ENCODE measurements at places on chromosomes 16 and 17. TPM values are rescaled to one million over a fixed set of nuclear protein-coding genes. Genes with fewer than 3 reads are reported as not detected.

GRCh38 chr17:77542551-77543490, 402.1 kb downstream of the SEC14L1 start:
- DNase-seq, result peak; percentile 59

- DNase-seq, result no peak
These were observed 974 bp downstream of the GALR2 start for GRCh38 chr17:76075364-76076145.

GRCh38 chr17:17035490-17035889, 6.8 kb upstream of the MPRIP start:
- no peak for DNase-seq

- DNase-seq, result peak; percentile 23
These were observed 5.7 kb upstream of the EXOSC6 start for GRCh38 chr16:70257391-70257790.

DNA sequence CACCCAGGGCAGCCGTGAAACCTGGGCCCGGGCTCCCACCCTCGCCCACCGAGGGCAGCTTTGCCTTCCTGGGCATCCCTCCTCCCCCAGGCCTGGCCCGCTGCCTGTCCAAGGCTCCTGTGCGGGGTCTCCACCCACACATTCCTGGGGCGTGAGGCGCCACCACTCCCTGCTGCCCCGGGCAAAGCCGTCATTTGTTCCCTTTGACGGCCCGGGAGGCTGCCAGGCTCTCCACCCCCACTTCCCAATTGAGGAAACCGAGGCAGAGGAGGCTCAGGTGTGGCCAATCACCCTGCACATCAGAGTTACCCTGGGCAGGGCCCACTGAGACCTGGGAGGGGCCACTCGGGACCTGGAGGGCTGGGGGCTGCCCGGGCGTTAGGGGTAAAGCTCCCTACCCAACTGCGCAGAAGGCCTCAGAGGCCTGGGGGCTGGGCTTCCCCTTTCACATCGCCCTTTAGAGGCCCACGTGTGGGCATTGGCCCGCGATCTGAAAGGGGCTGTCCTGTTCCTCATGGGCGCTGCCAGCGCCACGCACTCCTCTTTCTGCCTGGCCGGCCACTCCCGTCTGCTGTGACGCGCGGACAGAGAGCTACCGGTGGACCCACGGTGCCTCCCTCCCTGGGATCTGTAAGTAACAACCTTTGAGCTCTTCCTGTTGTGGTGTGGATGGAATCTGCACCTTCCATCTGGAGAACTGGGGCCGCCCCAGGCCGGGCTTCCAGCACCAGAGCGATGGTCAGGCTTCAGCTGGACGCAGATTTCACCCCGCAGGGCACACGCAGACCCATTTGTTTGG, at the start of gene MSLN:
MSLN (plus strand) TSS at position 190 of the 799 bp plus-strand sequence. CDS start 1,947 bp downstream, outside the sequence.
- peak; percentile 21 for DNase-seq

DNA sequence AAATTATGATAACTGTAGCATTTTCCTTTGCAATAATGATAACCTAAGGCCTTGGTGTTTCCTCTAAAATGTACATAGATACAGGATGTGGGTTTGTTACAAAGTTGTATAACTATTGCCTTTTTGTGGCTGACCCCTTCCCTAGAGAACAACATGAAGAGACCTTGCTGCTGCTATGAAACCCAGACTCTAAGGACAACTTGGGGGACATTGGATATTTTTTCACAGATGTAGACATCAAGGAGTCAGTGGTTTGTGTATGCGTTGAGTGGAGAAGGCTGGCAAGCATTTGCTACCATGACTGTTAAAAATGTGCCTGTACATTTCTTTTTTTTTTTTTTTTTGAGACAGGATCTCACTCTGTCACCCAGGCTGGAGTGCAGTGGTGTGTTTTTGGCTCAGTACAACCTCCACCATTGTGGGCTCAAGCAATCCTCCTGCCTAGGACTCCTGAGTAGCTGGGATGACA, 12.3 kb downstream of the HMOX2 start:
- no peak for DNase-seq

DNA sequence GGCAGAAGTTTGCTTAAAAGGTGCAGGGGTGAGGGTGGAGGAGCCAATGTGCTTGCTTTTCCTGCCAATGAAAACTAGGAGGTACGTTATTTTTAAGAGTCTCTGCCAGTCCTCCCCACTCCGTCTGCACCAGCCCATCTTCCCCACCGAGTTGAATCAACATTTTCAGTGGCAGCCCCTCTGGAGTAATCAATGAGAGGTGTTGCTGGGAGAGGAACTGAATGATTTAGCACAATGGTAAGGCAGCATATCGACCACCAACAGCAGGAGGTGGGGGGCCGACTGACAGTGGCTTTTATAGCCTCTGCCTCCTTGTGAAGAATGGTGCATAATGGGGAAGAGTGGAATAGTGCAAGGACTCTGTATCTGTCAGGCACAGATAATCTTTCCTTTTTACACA, 1465.0 kb upstream of the GOT2 start:
- no peak for DNase-seq

DNA sequence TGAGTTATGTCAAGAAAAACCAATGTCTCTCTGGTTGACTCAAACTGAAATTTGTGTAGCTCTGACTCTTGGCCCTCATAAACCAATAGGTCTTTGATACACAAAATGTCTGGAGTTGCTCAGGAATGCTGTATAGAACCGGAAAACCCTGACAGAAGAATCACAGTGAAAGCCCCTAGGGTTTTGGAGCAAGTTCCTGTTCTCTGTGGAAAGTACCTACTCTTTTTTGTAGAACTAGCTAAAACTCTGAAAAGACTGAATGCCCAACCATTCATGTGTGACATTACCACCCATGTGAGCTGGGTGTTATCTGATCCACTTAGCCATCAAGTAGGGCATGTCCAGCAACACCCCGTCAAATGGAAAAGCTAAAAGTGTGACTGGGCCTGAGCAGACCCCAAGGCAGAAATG, 28.8 kb downstream of the CCL4 start:
- DNase-seq, result no peak

DNA sequence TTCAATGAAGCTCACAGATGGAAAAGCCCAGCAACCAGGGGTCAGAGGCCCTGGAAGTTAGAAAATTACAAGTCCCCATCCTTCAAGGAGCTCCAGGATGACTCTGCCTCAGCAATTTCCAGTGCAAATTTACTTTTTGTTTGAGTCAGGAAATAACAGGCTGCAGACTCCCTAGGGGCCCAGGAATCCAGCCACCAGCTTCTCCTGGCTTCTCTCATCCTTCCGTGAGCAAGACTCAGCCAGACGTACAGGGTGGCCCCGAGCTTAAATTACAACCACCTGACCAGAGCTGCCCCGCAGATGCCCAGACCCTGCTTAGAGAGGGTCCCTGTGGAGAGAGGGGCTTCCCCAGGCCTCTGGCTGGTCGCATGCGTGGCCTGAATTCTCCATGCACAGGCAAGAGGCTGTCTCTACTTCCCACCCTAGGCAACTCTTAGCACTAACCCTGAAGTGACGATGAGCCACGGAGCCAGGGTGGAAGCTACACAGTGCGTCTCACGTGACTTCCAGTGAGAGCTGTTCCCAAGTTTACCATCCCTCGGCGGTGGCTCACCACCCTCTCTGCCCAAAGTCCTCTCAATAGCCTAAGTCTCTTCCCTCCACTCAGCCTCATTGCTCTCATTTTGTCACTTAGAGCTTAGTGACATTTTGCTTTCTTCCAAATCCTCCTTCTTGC, 27.1 kb downstream of the GPR142 start:
- no peak for DNase-seq

- peak; percentile 94 for DNase-seq
These were observed 199.8 kb upstream of the CHMP6 start for GRCh38 chr17:80791758-80792284.

- DNase-seq, result no peak
These were observed 1.2 kb downstream of the CYBC1 start for GRCh38 chr17:82449131-82449882.

DNA sequence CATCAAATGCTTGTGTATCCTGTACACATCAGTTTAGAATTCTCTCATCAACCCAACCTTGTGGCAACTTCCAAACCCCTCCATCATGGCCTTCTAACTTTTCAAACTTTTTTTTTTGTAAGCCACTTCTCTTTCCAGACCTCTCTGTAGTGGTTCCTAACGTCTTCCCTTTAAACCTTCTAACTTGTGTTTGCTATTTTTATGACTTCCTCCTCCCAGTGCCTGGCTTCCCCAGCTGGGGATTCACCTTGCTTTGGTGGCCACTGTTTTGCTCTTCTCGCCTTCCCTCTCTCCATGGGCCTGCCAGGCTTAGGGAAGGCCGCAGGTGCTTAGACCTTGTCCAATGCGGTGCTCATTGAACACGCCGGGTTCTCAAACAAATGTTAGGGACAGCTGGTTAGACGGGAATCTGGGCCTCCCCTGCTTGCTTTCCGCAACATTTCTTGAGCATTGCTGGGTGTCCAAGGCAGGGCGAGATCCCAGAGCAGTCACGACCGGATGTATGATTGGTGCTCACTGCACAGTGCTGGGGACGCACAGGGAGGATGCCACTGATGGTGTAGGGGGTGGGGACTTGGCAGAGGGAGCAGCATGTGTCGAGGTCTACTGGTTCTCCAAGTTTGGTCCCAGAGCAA, 1.1 kb upstream of the XYLT2 start:
- DNase-seq, result no peak

DNA sequence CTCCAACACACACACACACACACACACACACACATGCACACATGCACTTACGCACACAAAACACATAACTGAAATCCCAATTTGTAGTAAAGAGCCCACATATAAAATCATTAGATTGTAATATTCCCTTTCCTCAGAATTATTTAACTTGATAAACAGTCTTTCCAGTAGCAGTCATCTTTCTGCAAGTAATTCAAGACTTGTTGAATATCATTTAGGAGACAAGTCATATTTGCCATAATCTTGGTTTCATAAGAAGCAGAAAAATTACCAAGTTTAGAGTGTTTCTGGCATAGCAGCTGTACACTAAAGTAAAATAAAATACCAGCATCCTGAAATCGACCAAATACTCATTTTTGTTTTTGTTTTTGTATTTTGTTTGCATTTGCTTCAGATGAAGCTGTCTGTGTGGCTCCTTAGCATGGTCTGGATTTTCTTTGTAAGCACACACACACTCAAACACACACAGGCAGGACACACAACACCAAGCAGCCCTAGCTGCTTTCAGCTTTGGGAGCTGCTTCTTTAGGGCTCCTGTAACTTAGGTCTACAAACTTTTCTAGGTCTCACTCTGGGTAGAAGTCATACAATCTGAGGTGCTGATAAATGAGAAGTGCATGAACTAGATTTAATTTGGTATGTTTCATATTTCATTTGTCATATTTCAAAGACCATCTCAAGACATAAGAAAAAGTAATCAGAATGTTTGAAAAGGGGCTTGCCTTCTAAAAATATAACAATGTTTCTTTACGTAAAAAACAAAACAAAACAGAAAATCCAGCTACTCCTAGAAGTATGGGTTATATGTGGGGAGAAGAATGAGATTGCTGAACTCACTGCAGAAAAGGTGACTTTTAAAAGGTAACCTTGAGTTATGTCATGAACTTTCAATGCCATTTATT, 3.0 kb downstream of the SALL1 start:
- DNase-seq, result no peak

DNA sequence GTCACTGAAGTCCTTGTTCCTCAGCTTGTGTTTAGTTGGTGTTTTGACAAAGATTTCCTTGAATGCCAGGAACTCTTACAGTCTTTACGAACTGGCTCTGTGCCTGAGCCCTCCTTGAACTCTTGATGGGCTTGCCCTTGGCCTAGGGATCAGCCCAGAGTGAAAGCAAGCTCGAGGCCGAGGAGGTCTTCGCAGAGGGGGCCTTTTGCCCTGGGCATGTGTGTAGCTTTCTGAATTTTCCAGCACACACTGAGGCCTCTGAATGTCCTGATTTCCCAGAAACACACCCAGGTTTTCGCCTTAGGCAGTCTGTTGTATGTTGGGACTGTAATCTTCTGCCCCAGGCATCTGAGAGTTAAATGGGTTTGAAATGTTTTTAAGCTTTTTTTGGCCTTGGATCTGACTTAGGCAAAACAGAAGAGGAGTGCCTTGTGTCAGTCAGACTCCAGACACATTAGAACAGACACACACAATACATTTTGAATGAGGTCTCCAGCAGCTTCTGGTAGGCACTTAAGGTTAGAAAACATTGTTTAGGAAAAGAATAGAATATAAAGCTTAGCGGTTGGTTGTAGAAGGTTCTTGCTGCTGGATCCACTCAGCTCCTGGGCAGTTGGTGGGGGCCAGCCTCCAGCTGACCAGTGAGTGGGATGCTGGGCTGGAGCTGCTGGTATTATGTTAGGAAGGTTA, 17.1 kb downstream of the FOXK2 start:
- DNase-seq, result no peak

DNA sequence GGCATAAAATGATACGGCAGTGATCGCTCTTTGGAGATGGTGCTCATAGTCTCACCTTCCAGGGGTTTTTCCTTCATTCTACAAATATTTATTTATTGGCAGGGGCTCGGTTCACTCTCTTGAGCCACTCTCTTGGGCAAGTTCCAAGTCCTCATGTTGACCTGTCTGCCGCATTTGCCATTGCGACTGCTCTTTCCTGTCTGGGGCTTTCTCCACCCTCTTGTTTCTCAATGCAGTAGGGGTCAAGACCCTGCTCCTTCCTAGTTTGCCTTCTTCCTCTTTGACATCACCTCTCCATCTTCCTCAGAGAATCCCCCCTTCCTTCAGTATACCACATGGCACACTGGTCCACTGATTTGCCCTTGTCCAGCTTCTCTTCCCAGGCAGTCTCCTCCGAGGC, 21.9 kb upstream of the LRRC75A start:
- DNase-seq, result no peak

- DNase-seq, result no peak
These were observed 312.2 kb downstream of the BCAS3 start for GRCh38 chr17:60989846-60990245.

GRCh38 chr17:43892647-43892952, 14.7 kb downstream of the MPP2 start:
- no peak for DNase-seq

GRCh38 chr16:11677451-11677951, 9.2 kb downstream of the SNN start:
- DNase-seq, result no peak

- no peak for DNase-seq
These were observed 4.8 kb upstream of the SOCS3 start for GRCh38 chr17:78364436-78365281.

DNA sequence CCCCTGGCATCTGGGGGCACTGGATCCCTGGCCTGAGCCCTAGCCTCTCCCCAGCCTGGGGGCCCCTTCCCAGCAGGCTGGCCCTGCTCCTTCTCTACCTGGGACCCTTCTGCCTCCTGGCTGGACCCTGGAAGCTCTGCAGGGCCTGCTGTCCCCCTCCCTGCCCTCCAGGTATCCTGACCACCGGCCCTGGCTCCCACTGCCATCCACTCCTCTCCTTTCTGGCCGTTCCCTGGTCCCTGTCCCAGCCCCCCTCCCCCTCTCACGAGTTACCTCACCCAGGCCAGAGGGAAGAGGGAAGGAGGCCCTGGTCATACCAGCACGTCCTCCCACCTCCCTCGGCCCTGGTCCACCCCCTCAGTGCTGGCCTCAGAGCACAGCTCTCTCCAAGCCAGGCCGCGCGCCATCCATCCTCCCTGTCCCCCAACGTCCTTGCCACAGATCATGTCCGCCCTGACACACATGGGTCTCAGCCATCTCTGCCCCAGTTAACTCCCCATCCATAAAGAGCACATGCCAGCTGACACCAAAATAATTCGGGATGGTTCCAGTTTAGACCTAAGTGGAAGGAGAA, 13.5 kb downstream of the STH start:
- no peak for DNase-seq

The AANAT gene
- total RNA-seq, result 0.19 TPM

The SCNN1B gene
- total RNA-seq, result not detected

The FBXO39 gene
- total RNA-seq, result 0.93 TPM

The CACNA1G gene
- 0.27 TPM for total RNA-seq

The DOC2A gene
- total RNA-seq, result 0.89 TPM

The NUTF2 gene
- total RNA-seq, result 224 TPM

The TMEM235 gene
- total RNA-seq, result not detected

The SMIM22 gene
- not detected for total RNA-seq

The SLC35G6 gene
- total RNA-seq, result not detected

The SPATA22 gene
- not detected for total RNA-seq

The SKAP1 gene
- not detected for total RNA-seq

Measured in astrocyte (in vitro differentiated cells and primary cell).